ENCODE measurements at places on chromosomes 16 and 17.

- DNase-seq, result no peak
These were observed 135.6 kb upstream of the COX10 start for GRCh38 chr17:13933441-13934276.

DNA sequence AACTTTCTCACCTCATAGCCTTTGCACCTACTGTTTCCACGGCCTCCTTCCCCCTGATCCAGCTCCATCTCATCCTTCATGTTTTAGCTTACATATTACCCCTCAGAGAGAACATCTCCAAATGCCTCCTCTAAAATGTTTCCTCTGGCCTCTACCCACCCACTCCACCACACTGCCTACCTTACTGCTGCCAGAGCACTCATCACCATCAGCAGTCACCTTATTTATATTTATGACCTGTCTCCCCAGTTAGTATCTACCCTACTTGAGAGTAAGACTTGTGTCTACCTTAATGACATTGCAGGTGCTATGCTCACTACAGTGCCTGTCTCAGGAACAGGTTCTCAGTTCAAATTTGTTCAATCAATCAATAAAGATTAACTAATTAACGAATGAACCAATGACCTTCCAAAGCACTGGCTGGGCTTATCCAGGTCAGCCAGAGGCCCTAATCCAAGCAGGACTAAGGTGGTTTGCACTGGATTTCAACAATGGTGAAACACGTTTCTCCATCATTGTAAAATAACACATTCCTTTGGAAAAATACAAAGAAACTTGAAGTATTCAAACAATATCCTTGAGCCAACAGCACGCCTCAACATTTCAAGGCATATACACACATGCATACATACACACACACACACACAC is 41.1 kb downstream of the AMFR start:
- DNase-seq, result no peak

DNA sequence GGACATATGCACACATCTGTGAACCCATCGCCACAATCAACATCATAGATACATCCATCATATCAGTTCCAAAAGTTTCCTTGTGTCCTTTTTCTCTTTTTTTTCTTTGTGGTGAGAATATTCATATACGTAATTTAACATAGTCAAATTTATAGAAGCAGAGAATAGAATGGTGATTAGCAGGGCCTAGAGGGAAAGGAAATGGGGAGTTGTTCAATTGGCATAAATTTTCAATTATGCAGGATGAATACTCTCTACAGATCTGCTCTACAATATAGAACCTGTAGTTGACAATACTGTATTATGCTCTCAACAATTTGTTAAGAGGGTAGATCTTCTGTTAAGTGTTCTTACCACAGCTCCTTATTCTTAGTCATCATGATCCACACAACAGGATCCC is 413.2 kb downstream of the SHISA9 start:
- no peak for DNase-seq

DNA sequence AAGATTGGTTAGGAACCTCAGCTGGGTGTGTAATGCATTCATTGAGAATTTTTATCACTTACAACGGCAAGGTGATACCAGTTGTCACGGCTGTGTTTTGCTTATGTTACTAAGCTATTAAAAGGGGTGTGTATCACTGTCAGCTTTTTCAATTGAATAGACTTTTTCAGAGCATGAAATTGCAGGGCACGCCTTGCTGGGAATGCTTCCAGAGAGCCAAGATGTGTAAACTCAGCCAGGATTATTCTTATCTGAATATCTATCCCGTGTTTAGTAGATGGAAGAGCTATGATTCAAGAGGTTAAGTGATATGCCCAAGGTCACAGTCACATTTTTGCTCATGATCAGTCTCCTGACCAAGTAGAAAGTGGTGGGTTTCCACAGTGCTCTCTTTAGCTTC is 6.6 kb upstream of the TEKT3 start:
- no peak for DNase-seq

- no peak for DNase-seq
These were observed 6.8 kb downstream of the GABARAPL2 start for GRCh38 chr16:75572864-75573542.

GRCh38 chr17:62867303-62867702 is 59.2 kb upstream of the MARCHF10 start:
- DNase-seq, result no peak

DNA sequence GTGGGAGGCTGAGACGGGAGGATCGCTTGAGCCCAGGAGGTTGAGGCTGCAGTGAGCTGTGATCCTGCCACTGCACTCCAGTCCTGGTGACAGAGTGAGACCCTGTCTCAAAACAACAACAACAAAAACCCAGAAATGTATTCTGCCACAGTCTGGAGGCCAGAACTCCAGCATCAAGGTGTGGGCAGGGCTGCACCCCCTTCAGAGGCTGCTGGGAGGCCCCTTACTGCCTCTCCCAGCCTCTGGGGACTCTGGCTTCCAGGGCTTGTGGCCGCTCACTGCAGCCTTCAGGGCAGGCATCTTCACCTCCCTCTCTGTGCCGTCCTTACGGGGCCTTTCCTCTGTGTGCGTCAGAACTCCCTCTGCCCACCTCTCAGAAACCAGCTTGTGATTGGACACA is 209.4 kb upstream of the GSE1 start:
- no peak for DNase-seq

DNA sequence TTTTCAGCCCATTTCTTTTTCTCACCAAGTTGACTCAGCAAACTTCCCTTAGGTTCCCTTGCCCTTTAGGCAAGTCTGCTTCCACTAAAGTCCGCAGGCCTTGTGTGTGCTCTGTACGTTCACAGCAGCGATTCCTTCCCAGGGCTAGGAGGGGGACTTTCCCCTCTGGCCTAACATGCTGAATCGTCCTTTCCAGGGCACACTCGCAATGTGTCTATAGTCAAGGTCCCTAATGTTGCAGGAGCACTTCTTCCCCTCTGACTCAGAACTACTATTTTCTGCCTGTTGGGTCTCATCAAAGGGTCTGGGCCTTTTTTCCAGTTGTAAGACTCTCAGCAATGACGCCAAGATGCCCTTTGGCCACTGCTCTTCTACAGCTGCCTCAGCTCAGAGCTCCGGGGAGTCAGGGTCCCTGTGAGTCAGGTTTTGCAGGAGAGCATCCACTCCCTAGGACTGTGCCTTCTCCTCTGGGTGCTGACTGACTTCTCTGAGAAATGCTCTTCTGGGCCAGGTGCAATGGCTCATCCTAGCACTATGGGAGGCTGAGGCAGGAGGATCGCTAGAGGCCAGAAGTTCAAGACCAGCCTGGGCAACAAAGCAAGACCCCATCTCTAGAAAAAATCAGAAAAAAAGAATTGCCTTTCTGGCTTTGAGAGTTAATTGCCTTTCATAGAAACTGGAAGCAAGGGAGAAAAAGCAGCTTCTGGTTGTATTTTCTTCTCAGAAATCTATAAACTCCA is 64.4 kb upstream of the TBX2 start:
- no peak for DNase-seq

DNA sequence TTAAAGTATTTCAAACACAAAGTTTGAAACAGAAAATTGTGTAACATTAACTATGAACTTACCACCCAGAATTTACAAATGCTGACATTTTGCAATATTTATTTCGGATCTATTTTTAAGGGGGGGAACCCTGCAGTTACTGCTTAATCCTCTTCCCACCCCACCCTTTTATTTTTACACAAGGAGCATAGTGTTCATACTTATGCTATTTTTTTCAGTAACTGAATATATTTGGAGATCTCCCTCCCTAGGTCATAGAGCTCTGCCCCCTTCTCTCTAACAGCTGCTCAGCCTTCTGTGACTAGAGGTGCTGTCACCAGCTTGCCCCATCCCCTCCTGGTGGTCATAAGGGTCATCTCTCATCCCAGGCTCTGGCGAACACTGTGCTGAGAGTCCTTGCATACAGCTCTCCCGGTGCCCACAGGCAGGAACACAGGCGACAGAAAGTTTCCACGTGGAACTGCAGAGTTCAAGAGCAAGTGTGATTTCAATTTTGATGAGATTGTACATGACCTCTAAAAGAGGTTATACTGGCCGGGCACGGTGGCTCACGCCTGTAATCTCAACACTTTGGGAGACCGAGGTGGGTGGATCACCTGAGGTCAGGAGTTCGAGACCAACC is 44.2 kb downstream of the SNX20 start:
- no peak for DNase-seq

- no peak for DNase-seq
These were observed 498 bp downstream of the IGFALS start for GRCh38 chr16:1792836-1793577.

GRCh38 chr16:78405040-78405439 is 305.6 kb downstream of the WWOX start:
- no peak for DNase-seq

GRCh38 chr17:40501499-40501911 is at the start of gene TNS4:
TSS of gene TNS4 (minus strand) at chr17:40501623. CDS start at chr17:40496425, 5,198 bp downstream.
- DNase-seq, result no peak

DNA sequence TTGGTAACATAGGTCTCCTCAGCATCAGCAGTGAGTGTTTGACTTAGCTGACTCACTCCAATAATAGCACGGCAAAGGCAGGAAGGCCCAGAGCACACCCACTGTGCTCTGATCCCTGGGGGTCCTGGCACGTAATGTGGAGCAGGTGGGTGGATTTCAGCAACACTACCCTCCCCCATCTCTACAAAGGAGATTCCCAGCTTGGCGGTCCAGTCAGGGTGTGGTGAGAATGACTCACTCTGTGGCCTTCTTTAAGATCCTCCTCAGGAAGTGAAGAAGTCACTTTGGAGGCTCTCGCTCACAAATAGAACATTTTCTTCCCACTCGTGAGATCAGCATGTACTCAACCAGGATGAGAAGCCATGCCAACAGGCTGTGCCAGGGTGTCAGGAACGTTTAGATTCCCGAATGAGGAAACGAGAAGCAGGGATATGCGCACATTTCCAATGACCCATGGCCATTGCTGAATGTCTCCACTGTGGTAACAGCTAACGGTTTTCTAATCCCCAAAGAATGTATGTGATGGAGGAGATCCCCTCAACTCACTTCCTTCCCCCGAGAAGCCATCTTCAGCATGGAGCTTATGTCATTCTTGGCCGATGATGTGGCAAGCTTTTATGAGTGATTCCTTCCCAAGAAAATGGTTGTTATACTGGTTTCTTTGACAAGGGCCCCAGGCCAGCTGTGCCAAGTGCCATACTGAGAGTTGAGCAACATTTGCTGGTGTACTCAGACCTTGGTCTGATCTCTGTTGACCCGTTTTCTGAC is 365.2 kb downstream of the C16orf95 start:
- DNase-seq, result no peak

- no peak for DNase-seq
These were observed 14.4 kb upstream of the APPBP2 start for GRCh38 chr17:60540460-60540859.

- DNase-seq, result no peak
These were observed 963 bp downstream of the ALG1 start for GRCh38 chr16:5072334-5073278.

DNA sequence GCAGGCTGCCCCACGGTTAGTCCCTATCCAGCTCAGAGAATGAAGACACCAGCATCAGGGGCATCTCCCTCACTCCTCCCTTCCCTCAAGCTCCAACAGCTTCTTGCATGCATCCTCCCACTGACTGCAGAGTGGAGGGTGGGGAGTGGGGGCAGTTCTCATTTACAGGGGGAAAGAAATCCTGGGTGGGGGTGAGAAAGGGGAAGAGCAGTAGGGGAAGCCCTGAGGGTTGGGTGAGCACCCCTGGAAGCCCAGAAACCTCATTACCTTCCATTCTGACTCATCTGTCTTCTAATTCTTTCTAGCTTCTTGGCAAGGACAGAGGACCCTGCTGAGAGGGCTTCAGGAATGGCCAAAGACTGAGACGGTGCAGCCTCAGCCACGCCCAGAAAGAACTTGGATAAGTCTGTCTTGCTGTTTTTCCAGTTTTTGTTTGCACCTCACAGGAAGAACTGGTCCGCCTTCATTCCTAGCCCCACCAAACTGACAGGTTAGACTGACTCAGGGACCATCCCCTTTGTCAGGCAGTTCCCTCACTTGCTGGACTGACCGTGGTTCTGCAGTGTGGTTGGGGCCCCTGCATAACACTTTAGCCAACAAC is 52.5 kb upstream of the WSB1 start:
- DNase-seq, result no peak

- no peak for DNase-seq
These were observed 7.9 kb upstream of the SLFN14 start for GRCh38 chr17:35568561-35568960.

DNA sequence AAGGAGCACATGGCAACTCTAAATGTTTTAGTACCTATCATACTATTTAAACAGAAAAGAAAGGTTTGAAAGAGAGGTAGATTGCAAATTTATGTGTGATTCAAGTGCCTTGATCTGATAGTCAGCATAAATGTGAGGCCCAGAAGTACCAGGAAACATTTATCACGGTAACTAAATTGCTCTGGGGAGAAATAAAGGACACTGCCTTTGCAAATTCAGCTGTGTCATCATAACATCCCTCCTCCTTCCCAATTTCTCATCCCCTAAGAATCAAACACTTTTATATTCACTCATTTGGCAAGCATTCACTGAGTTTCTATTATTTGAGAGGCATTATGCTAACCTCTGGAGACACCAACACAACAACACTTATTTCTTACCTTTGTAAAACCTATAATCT is 563.4 kb upstream of the CA10 start:
- no peak for DNase-seq

DNA sequence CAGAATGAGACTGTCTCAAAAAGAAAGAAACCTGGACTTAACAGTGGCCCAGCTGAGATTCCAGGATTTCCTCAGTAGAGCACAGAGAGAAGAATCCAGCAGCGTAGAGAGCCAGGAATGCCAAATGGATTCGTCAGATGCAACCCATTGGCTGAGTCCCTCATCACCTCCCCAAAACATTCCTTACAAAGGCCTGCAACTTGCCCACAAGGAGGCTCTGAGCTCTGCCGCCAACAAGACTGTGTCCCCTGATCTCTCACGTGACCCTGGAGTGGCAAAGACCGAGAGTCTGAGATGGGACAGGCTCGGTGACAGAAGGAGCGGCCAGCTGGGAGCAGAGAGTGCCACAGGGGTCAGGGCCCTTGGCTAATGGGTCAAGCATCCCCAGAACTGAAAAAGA is 6.9 kb upstream of the CHMP6 start:
- no peak for DNase-seq

GRCh38 chr16:57621521-57622271 is 6.7 kb upstream of the ADGRG1 start:
- DNase-seq, result no peak

DNA sequence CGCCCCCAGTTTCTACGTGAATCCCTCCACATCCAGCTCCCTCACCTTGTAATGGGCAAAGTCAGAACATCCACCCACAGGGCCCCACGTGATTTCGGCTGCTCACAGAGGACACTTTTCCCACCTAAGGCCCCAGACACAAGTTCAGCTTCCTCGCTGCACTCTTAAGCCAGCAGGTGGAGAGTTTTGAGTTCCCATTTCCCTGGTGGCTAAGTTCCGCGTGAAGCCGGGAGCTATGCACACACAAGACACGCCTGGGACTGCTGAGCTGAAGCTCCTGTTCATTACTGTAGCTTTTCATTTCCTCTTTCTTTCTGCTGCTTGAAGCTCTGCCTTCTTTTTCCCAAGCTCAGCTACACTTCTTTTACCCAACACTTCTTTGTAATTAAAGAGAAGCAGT is 273.8 kb downstream of the NPIPA8 start:
- no peak for DNase-seq

All from NCI-H2081 treated with DMSO at 0.1 percent for 48 hours (cell line).